Stimulated activated naive CD4-positive, alpha-beta T cell treated with Interleukin-2 at 50 U/mL for 16 hours (primary cell): ENCODE measurements at places on chromosomes 5 and 9.

GRCh38 chr5:80799573-80799972 lies 144.8 kb upstream of the DHFR start:
- no peak for DNase-seq

DNA sequence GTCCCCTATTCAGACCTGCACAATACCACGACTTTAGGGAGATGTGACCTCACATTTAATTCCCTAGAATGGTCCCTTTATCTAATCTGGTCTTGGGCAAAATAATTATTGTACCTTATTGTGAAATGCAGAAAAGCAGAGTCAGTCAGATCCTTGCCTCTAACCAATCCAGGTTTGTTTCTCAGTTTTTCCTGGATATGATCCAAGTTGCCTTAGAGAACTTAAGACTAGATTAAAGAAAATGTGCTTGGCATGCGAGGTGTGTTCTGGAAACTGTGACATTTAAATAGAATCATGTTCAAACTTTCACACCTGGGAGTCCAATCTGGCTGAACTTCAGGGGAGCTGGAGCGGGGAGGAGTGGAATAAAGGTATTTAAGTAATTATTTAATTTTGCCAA lies 696.2 kb downstream of the DNAH5 start:
- DNase-seq = no peak

DNA sequence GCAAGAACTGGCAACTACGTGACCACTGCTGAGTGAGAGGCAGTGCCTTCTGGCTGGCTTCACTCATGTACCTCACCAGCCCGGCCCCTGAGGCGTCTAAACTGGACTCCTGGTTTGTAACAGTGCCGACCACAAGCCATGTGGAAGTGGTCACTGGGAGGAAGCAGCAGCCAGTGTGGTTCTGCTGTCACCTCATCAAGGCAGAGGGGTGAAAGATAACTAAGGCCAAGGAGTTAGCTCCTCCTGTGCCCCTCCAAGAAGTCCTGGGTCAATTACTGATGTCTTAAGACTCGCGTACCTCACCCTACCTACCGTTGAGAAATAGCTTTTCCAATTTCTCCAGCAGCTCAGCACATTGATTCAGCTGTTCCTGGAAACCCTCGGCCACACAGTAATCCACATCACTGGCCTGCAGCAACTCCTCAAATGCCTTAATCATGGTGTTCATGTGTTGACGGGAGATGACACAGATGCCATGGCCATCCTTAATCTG lies 142.9 kb downstream of the CDK5RAP2 start:
- no peak for DNase-seq

GRCh38 chr9:75451505-75451904 lies 363.2 kb downstream of the OSTF1 start:
- DNase-seq = no peak

DNA sequence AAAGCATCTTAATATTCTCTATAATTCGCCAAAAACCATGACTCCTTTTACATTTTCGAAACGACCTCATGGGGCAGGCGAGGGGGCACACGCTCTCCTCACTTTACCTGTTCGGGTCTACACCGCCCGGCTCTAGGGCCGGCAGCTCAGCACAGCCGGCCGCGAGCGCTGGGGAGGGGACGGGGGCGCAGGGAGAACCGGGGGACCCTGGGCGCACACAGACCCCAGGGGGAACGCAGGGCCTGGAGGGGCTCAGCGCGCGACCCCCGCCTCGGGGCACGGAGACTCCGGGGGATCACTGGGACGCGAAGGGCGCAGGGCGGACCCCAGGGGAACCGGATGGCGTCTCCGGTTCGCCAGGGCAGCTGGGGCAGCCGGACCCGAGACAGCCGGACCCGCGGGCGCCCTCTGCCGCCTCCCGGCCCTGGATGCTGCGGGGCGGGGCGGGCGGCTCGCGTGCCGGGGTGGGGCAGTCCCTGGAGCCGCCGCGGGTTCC lies at the start of gene AHRR:
Gene AHRR (plus strand): TSS at position 485 of the 496 bp plus-strand sequence. CDS start 22,189 bp downstream, outside the sequence.
- peak; percentile 48 for DNase-seq

GRCh38 chr5:172379481-172379880 lies 74.8 kb downstream of the SH3PXD2B start:
- DNase-seq = no peak

- no peak for DNase-seq
These were observed 1.4 kb downstream of the MARCHF3 start for GRCh38 chr5:127028822-127029457.

GRCh38 chr9:93699650-93700049 lies 123.3 kb downstream of the PHF2 start:
- DNase-seq = no peak

GRCh38 chr5:88813805-88814575 lies 69.0 kb downstream of the MEF2C start:
- DNase-seq = no peak

DNA sequence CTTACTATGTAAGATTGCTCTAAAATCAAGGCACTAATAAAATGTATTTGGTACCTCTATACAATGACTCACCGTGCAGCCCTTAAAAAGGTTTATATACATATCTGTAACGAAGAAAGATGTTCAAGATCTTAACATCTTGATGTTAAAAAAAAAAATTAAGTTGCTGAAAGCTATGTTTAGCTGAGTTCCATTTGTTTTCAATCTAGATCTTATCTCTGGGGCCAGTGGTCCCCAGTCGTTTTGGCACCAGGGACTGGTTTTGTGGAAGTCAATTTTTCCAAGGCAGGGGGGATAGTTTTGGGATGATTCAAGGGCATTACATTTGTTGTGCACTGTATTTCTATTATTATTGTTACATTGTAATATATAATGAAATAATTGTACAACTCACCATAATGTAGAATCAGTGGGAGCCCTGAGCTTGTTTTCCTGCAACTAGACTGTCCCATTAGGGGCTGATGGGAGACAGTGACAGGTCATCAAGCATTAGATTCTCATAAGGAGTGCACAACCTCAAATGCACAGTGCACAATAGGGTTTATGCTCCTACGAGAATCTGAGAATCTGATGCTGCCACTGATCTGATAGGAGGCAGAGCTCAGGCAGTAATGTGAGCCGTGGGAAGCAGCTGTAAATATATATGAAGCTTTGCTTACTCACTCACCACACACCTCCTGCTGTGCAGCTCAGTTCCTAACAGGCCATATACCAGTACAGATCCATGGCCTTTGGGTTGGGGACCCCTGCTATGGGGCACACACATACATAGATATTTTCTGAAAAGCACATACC lies 27.6 kb upstream of the TSLP start:
- DNase-seq = no peak

GRCh38 chr9:112866662-112867274 lies 23.9 kb downstream of the SLC46A2 start:
- no peak for DNase-seq

DNA sequence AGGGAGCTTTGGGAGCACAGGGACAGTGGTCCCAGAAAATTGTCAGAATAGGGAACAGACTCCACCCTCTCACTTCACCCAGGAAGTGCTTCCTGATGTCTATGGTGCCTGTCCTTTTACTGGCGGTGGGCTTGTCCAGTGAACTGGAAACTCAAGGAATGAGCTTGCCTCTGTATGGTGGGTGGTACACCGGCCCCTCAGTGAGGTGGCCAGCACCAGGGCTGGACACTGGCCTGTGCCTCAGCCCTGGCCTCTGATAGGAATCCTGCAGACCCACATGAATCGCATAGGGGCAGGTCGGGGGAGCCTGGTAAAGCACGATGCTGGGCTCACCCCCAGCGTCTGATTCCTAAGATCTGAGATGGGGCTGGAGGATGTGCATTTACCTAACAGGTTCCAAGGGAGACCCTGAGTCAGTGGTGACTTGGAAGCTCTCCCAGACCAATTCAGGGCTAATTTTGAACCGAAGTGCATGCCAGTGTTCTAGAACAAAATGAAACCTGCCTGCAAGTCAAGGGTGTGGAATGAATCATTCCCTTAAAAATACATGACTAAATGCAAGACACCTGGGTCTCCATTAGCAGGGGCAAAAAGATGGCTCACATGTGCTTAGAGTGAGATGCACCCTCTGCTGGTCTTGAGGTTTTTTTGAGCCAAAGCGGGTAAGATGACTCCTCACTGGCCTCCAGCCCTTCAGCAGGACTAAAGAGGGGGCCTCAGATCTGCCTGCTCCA lies 178.3 kb downstream of the HSPA4 start:
- DNase-seq = no peak

DNA sequence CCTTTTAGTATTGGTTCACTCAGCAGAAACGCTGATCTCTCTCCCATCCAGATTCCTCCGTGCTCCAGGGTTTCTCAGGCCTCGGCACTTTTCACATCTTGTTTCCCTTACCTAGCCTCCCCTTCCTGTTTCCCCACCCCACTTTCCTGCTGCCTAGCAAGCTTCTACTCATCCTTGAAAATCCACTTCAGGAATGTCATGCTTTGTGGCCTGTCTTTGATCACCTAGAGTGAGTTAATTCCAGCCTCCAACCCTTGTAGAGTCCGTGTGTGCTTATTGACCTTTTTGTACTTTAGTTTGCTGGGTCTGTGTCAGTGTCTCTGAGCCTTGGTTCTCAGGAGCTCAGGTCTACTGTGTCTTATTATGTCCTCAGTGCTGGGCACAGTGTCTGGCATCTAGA lies 116.6 kb downstream of the AOPEP start:
- DNase-seq = no peak

GRCh38 chr5:65068410-65068809 lies 299.7 kb downstream of the CWC27 start:
- DNase-seq = no peak

GRCh38 chr5:148387325-148387724 lies 3.6 kb downstream of the FBXO38 start:
- DNase-seq = no peak

GRCh38 chr5:62167561-62168057 lies 138.4 kb upstream of the KIF2A start:
- DNase-seq = no peak

DNA sequence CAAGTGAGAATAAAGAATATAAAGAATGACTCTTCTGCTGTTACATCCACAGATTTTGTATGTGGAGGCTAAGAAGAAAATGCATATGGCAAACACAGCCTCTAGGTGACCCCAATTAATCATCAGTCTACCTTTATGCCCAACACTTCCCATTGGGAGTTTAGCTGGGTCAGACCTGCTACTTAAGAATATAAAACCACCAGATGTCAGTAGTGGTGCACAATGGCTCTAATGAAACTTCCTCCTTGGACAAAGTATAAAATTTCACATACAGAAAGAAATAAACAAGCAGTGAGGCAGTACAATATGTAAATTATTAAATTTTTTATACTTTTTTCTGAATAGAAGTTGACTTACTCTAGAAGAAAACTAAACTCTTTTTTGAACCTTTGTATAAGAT lies 539.9 kb downstream of the BRINP1 start:
- DNase-seq = no peak

- no peak for DNase-seq
These were observed 43.3 kb downstream of the DOCK8 start for GRCh38 chr9:257957-258356.
